Left renal pelvis (tissue), 4 donors: ENCODE measurements at places on chromosomes 13 and 19.

DNA sequence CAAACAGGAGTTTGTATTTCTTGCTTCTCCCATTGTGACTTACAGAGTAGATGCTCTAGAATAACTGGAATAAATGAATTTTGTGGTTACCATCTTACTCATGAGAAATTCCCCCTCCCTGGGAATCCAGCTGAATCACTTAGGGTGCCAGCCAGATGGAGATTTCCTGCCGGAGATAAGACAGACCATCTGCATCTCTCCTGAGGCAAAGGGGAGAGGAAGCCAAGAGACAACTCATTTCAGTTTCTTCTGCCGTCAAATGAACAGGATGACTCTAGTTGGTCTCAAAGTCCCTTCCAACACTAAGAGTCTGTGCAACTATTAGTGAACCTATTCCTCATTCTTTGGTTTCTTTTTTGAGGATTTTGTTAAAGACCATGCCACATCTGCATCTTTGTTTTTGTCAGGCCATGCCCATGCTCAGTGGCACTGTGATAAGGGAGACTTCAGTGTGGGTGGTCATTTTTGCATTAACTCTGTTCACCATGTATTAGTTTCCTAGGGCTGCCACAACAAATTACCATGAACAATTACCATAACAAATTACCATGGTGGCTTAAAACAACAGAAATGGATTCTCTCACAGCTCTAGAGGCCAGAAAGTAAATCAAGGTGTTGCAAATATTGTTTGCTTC is 112.8 kb downstream of the NDFIP2 start:
- no peak for DNase-seq

DNA sequence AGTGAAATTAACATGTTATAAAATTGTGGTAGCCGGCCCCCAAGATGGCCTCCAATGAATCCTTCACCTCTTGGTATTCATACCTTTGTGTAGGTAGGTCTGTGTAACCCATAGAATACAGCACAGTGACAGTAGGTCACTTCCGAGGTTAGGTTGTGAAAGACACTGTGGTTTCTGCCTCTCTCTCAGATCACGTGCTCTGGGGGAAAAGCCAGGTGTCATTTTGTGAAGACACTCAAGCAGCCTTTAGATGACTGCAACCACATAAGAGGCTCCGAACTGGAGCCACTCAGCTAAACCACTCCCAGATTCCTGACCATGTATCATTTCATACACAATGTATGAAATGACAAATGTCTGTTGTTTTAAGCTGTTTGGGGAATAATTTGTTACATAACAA is 9.8 kb upstream of the USPL1 start:
- no peak for DNase-seq

DNA sequence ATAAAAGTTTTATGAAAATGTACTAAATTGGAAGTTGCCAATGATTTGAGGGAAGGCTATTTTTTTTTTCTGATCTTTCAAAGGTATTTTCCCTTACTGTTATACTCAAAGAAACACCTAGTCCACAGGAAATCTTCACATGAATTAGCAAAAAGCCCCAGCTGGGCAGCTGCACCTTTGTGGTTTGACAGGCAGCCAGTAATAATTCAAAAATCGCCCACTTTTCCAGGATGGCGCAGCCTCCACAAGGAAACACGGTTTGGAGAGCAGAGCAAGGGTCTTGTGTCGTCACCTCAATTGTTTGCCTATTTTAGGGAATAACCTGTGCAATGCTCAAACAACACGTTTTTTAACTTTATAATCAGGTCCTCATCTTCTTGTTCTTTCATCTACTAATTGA is 324.9 kb upstream of the GPC6 start:
- DNase-seq = no peak

- DNase-seq = no peak
Measured at GRCh38 chr13:51221674-51222036, 543 bp upstream of the FAM124A start.

DNA sequence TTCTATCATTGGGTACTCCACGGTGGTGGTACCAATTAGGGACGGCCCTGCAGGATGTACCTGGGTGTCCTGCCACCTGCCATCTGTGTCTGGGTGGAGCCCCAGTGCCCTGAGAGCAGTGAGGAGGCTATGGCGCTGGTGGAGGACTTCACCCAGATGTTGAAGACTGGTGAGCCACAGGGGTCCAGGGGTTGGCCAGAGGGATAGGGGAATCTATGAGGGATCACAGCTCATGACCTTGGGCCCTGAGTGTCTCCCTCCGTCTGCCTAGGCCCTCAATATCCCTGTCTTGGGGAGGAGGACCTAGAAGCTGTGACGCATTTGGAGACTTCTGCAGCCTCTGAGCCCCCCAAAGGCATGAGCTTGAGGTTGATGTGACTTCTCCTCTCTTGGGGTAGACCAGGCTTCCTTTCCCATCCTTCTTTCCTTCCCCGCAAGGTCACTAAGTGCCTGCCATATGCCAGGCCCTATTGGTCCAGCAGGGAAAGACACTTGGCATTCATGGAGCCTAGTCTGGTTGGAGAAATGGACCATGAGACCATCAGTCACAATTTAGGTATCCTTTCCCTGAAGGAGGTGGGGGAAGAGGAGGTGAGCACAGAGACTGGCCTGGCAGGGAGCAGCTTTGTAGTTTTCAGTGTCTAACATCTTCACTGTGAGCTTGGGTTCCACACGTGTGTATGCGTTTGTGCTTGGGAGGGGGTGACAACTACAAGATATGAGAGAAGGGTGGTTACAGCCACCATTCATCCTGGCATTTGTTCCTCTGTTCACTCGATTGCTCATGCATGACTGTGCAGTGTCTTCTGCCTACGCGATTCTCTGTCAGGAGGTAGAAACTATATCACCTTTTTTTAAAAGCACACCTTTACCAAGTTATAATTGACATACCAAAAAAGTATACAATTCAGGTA is 5.1 kb upstream of the MZF1 start:
- DNase-seq = no peak

GRCh38 chr13:28582225-28582891 is 76.6 kb upstream of the POMP start:
- no peak for DNase-seq

DNA sequence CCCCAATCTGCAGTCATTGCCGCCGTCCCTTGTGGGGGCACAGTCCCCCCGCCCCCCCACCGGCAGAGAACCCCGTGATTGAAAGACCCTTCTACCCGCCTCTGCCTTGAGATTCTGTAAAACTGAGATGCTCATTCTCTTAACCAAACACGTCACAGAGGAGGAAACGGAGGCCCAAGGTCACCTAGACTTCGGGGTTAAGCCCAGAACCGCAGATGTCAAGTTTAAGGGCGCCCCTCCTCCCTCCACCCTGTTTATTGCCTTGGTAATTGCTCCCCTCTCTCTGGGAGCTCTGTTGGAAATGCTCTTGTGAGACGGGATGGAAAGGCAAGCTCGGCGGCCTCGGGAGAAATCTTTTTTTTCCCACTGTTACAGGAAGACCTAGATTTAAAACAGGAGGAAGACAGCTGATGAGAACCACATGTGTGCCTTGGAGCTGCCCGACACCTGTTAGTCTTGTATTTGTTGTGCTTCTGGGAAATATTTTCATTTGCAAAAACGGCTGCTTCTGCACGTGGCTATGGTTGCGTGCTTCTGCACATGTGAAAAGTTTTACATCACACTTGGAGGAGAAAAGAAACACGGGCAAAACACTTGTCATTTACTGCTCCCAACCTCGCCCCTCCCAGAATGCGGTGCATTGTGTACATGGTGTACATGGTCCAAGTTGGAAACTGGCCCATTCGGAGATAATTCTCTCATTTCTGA is 1.1 kb upstream of the MED26 start:
- DNase-seq = no peak

- no peak for DNase-seq
Measured at GRCh38 chr19:57816652-57817051, 1.9 kb upstream of the ZNF552 start.

- DNase-seq = no peak
Measured at GRCh38 chr13:39675904-39676303, 20.4 kb downstream of the COG6 start.

DNA sequence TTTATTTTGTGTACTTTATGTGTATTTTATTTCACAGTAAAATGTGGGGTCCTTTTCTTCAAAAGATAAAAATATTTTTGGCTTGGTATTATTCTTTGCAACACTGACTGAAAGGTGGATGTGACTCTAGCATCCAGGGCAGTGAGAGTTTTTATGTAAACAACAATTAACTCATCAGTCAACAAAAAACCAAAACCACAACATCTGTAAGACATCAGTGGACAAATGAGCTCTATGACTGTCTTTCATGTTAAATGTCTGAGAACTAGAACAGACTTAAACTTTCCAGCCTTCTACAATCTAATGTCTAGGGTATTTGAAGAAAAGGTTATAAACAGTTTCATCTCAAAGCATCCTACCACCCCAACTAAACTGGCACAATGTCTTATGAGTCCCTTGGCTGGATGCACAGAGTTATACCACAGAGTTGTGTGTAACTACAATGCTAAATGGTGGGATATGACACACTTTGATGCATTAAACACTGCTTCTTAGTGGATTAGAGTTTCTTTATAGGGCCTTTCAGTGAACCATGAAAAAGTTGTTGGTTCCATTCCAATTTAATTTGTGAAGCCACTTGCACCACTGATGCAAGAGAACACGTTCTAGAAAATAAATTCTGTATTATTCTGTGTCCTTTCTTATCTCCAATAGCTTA is 544.2 kb upstream of the KLF12 start:
- no peak for DNase-seq

- DNase-seq = no peak
Measured at GRCh38 chr13:89204435-89204834, 1533.3 kb downstream of the SLITRK5 start.

GRCh38 chr13:32142956-32143375 is 111.4 kb downstream of the FRY start:
- DNase-seq = no peak

GRCh38 chr13:75345193-75345592 is 136.8 kb downstream of the TBC1D4 start:
- no peak for DNase-seq

GRCh38 chr19:55229789-55230182 is 1.2 kb upstream of the TMEM86B start:
- DNase-seq = no peak

DNA sequence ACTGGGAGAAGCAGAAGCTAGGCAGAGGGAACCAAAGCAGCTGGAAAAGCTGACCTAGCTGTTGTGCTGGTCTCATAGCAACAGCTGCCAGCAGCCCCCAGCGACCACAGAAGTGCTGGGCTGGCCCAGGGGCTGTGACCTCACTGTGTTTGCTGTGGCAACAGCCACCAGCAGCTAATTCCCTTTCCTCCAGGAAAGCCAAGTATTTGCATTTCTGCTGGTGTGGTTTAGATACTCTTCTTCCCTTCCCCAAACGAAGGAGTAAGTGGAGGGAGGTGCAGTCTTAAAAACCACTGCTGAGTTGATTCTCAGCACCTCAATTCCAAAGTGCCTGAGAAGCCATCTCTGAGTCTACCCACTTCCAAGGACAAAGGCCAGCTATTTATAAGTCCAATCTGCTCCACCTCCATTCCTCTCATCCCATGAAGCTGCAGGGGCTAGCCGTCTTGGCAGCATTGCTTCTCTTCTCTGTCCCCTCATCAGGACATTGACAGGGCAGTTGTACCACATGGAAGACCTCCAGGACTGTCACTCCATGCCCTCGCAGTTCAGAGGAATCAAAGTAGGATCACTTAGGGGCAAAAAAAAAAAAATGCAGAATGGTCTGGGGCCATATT is 11.5 kb upstream of the CCDC97 start:
- DNase-seq = no peak

DNA sequence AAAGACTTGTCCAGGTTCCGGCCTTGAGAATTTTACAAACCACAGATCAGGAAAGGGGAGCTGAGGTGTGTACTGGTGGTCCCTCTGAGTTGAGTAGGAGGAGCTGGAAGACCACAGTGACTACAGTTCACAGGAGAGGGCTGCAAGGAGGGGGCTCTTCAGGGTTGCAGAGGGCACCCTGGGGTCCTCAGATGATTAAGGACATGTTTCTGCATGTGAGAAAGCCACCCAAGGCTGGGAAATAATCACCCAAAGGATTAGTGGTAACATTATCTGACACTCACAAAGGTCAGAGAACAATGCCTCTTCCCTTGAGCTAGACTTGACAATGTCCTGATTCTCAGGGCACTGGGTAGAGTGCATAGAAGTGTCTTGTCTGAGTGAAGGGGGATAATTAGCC is 540.4 kb downstream of the IRS2 start:
- DNase-seq = no peak

DNA sequence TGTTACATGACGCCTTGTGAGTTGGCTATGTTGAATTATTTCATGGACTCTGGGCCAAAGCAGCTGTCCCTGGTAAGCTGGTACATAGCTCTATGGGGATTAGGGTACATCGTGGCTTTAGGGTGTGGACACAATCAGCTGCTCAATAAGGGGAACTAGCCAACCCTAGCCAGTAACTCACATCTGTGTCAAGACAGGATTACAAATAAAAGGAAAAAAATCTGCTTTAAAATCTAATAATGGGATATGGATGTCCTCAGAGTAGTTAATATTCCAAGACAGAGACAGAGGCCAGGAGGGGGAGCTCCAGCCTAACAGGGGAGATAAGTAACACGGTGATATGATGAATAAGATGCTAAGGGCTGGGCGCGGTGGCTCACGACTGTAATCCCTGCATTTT is 21.1 kb upstream of the ZNF766 start:
- DNase-seq = no peak

DNA sequence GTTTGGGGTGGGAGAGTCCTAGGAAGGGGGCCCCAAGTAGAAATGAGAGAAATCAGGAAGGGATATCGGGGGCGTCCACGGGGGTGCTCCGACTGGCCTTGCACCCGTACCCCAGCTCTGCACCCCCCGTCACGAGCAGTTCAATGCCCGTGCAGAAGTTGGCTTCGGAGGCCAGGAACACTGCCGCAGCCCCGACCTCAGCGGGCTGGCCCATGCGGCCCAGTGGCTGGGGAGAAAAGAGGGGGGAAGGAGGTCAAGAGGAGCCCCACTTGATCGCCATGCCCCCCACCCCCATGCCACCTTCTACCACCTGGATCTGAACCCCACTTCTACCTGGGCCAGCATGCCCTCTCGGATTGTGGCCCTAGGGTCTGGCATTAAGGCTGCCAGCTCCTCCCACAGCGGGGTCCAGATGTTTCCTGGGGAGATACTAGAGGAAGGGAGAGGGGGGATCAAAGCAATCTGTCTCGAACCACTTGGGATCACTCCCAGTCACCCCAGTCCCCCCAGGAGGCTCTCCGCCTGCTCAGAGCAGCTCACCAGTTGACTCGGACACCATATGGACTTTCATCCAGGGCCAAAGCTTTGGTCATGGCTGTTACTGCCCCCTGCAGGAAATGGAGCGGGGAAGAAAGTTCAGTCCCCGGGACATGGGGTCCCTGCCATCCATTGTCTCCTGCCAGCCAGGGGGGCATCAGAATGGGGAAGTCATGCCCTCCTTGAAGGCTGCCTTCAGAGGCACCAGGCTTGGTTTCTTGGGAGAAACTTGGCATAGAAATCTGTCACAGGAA is 2.5 kb upstream of the BCAT2 start:
- no peak for DNase-seq

- DNase-seq = no peak
Measured at GRCh38 chr13:98083507-98083906, 59.4 kb upstream of the FARP1 start.
